ENCODE measurements at places on chromosomes 7 and 10.
A peak's percentile ranks its signal among the peaks of the same experiment; 100 is the strongest.

DNA sequence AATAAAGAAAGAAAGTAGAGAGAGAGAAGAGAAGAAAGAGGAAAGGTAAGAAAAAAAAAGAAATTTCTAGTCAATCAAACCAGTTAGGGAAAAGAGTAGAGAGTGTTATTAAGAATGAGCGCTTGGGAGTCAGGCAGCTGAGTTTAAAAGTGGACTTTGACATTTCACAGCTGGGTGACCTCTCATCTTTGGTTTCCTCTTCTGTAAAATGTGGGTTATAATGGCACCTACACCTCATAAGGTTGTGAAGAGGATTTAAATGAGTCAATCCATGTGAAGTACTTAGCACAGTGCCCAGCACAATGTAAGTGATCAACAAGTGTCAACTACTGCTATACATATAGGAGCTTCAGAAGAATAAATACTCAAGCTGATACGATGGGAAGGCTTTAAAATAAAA is 12.2 kb downstream of the HOXA1 start:
- no peak for ATAC-seq

DNA sequence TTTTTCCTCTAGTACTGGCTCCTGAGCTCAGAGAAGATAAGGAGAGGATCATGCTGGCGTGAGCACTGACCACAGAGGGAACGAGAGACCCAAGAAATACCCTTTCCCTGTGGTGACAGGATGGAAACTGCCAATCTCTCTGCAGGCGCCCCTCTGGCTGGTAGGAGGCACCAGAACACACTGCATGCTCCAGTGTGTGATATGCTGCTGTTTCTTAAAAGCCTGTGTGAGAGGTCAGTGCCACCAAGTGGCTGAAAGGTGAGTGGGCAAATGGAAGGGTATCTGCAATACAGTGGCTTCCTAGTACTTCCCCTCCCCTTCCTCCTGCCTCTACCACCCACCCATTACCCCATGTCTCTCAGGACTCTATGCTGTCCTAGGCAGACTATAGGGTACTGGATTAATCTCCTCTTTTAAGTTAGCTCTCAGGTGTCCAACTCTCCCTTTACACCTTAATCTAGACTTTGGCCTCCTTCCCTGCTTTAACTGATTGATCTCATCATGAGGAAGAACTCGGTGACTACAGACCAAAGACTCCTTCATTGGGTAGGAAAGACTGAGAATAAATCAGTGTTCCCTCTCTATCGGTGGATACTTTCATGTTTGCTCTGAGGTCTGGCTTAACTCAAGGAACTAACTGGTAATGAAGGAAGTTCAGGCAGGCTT is 283.6 kb downstream of the ADRA2A start:
- peak; percentile 71 for ATAC-seq

GRCh38 chr10:101601541-101601940 is 13.4 kb downstream of the DPCD start:
- no peak for ATAC-seq

DNA sequence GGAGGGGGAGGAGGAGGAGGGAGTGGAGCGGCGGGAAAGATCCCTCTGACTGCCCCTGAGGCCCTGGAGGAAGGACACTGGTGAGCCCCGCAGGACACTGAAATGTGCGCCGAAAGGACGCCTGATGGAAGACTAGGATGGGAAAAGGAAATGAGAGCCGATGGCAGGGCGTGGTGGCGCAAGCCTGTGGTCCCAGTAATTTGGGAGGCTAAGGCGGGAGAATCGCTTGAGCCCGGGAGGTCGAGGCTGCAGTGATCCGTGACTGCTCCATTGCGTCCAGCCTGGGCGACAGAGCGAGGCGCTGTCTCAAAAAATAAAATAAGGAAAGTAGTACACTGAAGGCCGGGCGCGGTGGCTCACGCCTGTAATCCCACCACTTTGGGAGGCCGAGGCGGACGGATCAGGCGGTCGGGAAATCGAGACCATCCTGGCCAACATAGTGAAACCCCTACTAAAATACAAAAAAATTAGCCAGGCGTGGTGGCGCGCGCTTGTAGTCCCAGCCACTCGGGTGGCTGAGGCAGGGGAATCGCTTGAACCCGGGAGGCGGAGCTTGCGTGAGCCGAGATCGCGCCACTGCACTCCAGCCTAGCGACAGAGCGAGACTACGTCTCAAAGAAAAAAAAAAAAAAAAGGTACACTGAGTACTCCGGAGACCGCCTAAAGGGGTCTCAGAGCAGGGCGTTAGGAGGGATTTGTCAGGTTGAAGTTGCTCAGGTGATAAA is 561 bp upstream of the HNRNPF start:
- no peak for ATAC-seq

DNA sequence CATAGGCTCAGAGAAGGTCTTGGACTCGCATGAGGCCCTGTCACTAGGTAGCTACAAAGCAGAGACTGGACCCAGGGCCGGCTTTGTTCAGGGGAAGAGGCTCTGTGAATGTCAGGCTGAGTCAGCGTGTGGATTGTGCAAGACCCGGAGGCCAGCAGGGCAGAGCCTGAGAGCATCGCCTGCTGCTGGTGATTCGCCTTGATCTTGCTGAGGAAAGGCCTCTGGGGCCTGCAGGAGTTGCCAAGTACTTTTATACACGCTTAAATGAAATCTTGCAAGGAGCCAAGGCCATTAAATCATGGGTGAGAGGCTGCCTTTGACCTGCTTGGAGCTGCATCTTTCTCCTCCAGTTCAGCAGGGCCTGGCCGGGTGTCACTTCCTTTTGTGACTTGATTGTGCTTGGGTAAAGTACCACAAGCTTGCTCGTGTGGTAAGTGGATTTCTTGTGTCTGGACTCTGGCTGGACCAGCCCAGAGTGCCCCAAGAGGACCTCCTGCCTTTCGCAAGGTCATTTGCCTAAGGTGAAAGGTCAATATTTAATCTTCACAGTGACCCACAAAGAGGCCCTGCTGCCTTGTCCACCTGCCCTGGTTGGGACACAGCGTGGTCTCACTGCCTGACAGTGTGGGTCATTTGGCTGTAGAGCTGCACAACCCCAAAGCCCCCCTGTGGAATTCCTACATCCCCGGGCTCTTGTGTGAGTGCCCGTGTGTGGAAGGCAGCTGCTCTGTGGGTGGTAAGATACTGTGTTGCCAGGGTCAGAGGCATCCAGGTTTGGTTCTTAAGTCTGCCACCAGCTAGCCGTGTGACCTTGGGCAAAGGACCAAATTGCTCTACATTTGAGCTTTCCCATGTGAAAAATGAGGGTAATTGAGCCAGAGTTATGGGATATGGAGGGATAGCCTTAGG is 38.6 kb upstream of the SH2D4B start:
- peak; percentile 88 for ATAC-seq

DNA sequence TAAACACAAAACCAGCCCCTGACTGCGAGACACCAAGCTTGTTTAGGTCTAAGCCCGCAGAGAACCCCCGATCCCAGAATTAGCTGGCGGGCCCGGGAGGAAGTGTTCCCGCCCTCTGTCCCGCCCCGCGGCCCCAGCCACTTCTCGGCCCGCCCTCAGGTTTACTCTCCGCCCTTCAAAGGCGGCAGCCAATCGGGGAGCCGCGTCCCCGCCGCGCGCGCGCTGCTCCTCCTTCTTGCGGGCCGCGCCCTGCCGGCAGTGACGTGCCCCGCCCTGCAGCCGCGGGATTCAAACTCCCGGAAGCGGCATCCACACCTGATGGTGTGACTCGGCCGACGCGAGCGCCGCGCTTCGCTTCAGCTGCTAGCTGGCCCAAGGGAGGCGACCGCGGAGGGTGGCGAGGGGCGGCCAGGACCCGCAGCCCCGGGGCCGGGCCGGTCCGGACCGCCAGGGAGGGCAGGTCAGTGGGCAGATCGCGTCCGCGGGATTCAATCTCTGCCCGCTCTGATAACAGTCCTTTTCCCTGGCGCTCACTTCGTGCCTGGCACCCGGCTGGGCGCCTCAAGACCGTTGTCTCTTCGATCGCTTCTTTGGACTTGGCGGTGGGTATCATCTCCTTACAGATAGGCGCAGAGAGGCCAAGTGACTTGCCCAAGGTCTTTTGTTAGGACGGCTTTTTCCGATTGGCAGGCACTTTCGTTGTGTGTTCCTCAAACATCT is at the start of gene CEP55:
TSS of gene CEP55 (plus strand) at position 291 of the 720 bp plus-strand sequence. CDS start 3,440 bp downstream, outside the sequence.
- peak; percentile 100 for ATAC-seq

DNA sequence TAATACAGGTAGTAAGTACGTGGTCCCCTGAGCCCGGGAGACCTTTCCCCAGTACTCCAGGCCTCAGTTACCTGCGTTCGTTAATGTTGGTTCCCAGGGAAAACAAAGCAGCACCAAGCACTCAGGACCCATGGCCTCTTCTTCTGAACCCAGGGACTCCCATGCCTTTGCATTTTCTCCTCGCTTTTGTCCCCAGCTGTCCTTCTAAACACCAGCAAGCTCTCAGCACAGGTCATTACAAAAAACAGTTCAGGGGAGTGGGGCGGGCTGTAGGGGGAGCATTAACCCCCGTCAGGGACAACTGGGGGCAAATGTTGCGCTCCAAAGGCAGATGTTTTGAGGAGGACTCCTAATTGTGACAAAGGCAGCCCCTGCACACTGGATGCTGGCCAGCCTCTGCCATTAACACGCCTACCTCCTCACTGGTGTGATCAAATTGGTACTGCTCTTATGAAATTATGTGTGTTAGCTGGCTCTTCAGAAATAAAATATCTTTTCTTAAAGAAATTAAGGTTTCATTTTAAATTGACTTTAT is 80.5 kb upstream of the LRGUK start:
- ATAC-seq, result no peak

DNA sequence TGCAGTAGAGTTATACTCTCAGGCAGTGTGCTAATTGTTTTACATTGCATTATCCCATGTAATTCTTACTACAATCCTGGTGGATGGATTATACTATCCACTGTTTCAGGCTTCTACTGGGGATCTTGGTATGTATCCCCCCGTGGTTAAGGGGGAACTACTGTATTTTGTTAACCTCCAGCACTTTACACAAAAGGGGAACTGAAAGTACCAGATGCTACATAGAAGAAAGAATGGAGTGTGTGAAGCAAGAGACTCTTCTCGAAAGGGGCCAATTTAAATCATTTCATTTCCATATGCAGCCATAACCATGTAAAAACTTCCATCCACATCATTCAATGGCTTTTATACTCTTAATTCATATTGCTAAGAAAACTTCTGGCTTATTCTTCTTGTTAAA is 69.4 kb downstream of the C1GALT1 start:
- peak; percentile 52 for ATAC-seq

- ATAC-seq, result no peak
These were observed 110.7 kb downstream of the CYTH3 start for GRCh38 chr7:6161463-6162330.

- no peak for ATAC-seq
These were observed 41.8 kb upstream of the CCNY start for GRCh38 chr10:35294506-35294905.

GRCh38 chr10:47008769-47009168 is 97.5 kb downstream of the PTPN20 start:
- no peak for ATAC-seq

- no peak for ATAC-seq
These were observed 18.3 kb downstream of the CPED1 start for GRCh38 chr7:121006711-121007315.

DNA sequence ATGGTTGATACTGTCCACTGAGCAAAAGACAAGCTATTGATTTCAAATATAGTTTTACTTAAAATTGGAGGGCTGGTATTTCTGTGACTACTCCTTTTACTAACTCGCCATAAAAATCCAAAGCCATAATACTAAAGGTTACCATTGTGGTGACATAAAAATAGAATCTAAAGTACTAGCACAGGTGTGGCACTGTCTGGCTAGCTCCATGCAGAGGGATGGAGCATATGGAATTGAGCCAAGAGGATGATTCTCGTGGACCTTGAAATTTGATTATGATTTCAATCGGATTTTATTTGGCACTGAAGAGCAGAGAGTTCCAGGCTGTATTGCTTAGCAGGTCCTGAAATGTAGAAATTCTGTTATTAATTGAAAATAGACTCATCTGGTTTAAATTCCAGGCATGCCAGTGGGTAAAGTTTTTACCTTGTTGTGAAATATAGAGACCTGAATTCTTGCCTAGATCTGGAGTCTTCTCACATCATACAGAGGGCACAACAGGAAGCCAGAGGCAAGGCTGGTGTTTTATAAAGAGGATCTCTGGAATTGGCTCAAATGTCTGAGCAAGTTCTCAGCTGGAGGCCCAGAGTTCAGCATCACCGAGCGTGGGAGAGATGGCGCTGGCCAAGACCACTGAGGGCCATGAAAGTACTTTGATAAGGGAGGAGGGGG is 29.9 kb upstream of the DLD start:
- ATAC-seq, result no peak

GRCh38 chr7:4343272-4344247 is 338.5 kb upstream of the FOXK1 start:
- no peak for ATAC-seq

GRCh38 chr7:97272237-97272975 is 154.9 kb downstream of the SDHAF3 start:
- no peak for ATAC-seq

DNA sequence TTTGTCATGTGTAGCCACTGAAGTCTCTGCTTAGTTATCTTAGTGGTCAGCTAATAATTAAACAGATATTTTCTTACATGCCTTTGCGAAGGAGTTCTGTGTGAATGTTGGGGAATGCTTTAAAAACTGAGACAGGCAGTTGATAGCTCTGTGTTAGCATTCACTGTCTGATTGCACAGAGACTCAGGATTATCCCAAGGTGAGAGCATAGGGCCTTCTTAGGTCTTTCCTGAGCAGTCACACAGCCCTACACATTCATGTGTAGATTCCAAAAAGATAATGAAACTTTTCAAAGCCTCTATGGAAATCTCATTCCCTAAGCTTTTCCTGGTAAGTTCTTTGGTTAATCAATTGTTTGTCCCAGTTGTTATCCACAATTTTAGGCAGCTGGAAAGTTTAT is 67.7 kb downstream of the CASD1 start:
- no peak for ATAC-seq

DNA sequence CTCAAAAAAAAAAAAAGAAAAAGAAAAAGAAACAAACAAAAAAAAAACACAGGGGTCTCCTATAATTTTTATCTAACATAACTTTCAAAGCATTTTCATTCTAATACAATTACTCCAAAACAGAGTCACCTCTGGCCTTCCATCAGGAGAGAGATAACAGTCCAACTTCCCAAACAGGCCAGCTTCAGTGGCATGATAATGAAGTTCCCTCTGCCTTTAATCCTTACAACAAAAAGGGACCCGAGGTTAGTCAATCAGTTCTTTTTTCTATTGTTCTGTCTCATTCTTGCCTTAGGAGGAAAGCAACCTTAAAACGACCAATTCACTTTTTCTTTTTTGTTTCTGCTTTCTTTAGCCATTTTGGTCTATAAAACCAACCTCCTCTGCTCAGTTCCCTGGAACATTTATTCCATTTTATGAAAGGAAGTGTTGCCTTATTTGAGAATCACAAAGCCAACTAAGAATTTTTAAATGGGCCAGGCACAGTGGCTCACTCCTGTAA is 16.5 kb upstream of the FXYD4 start:
- ATAC-seq, result no peak

Measured in esophagus mucosa (tissue), 1 donor.